ENCODE measurements at places on chromosomes 5 and 9.

DNA sequence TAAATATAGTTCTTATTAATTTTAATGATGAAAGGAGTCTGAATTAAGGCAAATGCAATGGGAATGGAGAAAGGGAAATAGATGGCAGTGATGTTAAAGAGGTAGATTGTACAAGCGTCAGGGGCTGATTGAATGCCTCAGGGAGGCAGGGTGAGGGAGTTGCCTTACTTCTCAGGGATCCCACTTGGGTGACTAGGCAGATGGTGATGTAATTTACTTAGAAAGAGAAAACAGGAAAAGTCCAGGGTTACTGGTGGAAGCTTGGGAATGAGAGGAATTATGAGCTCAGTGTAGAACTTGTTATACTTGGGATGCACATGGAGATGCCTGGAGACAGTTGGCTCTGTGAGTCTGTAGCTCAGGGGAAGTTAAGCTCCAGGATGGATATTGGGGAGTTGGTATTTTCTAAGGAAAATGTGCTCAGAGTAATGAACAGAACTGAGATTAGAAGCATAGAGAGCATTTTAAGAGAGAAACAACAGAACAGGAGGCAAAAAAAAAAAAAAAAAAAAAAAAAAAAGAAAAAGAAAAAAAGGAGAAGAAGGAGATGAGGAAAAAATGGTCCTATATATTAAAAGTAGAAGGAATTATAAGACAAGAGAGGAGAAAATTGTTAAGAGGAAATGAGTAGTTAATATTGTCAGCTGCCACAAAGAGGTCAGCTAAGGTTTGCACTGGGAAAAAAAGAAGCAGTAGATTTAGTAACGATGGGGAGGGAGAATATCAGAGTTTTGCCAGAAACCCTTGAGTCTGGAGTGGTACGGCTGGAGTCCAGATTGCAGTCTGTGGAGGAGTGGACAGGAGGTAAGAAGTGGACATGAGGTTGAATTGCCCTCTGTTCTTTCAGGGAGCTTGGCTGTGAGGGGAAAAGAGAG is 88.0 kb upstream of the ELL2 start:
- DNase-seq: no peak

DNA sequence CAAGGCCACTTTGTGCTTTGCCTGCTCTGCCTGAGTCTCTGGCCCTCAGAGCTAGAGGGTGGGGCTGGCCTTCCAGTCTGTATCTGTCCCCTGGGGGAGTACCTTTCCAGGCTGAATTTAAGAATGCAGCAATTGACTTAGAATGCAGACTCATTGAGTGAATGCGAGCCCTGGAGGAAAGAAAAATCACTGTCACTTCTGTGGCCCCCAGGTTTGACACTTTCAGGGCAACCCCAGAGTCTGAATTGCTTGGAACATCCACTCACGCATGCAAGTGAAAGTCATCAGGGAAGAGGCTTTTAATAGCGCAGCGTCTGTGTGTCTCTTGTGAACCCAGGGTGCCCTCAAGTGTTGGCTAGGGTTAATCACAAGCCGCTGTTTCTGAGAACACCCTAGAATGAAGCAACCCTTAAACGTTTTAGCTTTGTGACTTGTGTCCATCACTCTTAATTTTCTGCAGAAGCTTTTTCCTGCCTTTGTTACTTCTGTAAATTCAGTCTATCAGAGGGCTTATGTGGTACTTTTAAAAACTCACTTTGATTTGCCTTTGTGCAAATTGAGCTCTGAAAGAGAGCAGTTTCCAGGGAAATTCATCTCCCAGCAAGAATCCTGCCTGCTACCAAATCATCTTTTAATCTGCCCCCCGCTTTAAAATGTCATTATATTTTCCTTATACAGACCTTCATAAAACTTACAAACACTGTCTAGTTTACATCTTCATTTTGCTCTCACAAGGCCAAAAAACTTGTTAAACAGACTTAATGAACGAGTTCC is 146.8 kb upstream of the IQGAP2 start:
- DNase-seq: no peak

GRCh38 chr9:2874001-2874750 is 30.3 kb upstream of the PUM3 start:
- no peak for DNase-seq

DNA sequence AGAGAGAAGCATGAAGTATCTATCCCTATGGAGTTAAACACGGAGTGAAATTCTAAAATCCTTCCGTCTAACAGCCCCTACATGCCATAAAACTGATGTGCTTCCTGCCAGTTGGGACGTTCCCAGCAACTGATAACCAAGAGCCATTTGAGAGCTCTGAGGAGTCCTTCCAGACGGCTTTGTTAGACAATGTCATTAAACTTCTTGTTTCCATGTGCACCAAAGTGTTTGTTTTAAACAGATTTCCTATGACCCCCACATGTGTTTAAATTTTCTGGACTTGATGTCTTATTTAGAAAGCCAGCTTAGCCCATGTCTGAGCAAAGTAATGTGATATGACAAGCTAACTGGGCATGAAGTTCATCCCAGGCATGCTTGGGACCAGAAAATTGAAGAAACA is 57.2 kb upstream of the LPAR1 start:
- no peak for DNase-seq

- no peak for DNase-seq
Measured at GRCh38 chr5:150398722-150399523, 13.8 kb downstream of the CD74 start.

DNA sequence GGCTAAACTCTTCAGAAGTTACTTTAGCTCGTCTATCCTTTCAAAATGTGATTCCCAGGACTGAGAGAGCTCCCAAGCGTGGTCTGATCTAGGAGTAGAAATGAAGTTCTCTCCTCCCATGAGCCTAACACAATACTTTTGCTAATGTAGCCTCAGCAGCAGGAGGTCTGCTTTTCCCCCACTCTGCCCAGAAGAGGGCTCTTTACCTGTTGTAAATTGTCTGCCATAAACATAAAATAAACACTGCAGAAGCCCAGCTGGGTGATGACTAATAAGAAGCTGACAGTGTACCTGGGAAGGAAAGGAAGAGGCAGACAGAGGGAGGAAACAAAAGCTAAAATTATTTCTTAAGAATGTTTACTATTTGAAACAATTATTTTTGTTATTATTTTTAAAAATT is 15.4 kb downstream of the SLC36A3 start:
- DNase-seq: no peak

DNA sequence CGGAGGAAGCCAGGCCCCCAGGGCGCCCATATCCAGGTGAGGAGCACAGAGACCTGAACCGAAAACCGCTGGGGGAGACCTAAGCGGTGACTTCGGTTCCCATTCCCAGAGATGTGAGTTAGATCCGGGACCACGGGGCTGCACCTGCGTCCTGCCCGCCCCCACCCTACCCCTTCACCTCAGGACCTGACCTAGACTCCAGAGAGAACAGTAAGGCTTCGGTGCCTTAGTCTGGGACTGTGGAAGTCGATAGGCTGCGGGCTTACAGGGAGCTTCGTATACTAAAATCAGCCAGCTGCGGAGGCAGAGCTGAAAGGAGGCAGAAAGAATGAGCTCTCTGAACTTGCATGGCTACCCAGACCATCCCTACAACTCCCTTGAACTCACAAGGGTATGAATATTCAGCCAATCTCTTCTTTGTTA is 518 bp upstream of the FAM13B start:
- no peak for DNase-seq

DNA sequence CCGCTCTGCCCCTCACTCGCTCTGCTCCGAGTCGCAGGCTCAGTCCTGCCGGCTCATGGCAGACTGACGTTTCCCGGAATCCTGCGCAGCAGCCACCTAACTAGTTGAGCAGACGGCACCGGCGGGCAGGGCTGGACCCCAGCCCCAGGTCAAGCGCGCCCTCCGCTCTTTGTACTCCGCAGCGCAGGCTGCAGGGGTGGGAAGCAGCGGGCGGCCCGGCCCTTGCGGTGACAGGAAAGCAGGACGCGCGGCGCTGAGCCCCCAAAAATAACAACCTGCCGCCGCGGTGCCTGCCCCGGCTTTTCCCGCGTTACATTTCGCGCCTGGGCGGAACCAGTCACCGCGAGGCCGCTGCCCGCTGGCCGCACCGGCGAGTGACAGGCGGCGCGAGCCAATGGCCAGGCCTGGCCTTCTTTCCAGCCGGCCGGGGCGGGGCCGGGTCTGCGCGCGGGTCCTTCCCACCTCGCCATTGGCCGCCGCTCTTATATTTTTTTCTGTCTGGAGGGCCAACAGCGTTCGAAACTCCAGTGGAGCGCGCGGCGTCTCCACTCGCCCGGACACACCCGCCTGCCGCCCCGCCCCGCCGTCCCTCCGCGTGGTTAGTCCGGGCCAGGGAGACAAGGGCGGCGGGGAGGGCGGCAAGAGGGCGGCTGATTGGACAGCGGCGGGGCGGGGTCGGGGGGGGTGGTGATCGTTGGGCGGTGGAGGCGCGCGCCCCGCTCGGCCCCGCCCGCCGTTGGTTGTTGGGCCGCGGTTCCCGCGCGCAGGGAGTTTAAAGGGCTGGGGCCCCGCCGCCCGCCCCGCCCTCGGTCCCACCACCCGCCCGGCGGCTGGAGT is at the start of gene ZNF367:
TSS of gene ZNF367 (minus strand) at position 288 of the 837 bp plus-strand sequence. CDS start 338 bp downstream, outside the sequence.
- DNase-seq: peak; percentile 86

GRCh38 chr9:5714501-5715401 is 85.8 kb downstream of the RIC1 start:
- DNase-seq: no peak

GRCh38 chr9:133910855-133911514 is 81.1 kb downstream of the VAV2 start:
- DNase-seq: no peak
